ENCODE measurements at places on chromosomes 7 and 10. TPM values are rescaled to one million over a fixed set of nuclear protein-coding genes. Genes with fewer than 3 reads are reported as not detected.

Gene CRTAC1
- total RNA-seq: 2.2 TPM

Gene IGF2BP3
- 51.3 TPM for total RNA-seq

Gene LRGUK
- 0.48 TPM for total RNA-seq

Gene FAM20C
- total RNA-seq: 23.4 TPM

Gene HOXA9
- total RNA-seq: 18.8 TPM

Gene GIMAP4
- total RNA-seq: 9.6 TPM

Gene C10orf67
- 7.7 TPM for total RNA-seq

Gene CH25H
- 6.5 TPM for total RNA-seq

Gene MSS51
- total RNA-seq: 1.4 TPM

Gene PNLIPRP2
- total RNA-seq: not detected

Gene STEAP1
- 3.9 TPM for total RNA-seq

Gene RARRES2
- 62.1 TPM for total RNA-seq

Gene TMEM139
- 0.72 TPM for total RNA-seq

Gene PRF1
- 7.5 TPM for total RNA-seq

Gene ZNF786
- total RNA-seq: 5.5 TPM

Gene NEUROD6
- 0.96 TPM for total RNA-seq

Gene CABCOCO1
- total RNA-seq: 9.1 TPM

Gene TM9SF3
- total RNA-seq: 159 TPM

Gene ABCB4
- total RNA-seq: 30.6 TPM

Gene HILPDA
- 72.0 TPM for total RNA-seq

Gene IFT22
- total RNA-seq: 11.3 TPM

Gene STEAP4
- total RNA-seq: 9.4 TPM

Gene ZDHHC4
- total RNA-seq: 70.5 TPM

Gene OR2A12
- total RNA-seq: 6.5 TPM

Gene FOXP2
- total RNA-seq: 13.0 TPM

Gene SUN3
- not detected for total RNA-seq

Gene PAX4
- 2.9 TPM for total RNA-seq

Gene ZNF804B
- total RNA-seq: 7.7 TPM

Gene GJD4
- 0.48 TPM for total RNA-seq

Gene SPDYE8
- 0.48 TPM for total RNA-seq

Gene CYP2C9
- 18.3 TPM for total RNA-seq

Gene SFTPA1
- total RNA-seq: 0.48 TPM

Gene PRKCQ
- 2.4 TPM for total RNA-seq

Gene KNDC1
- total RNA-seq: 4.8 TPM

Gene PSD
- 11.6 TPM for total RNA-seq

Gene FHIP2A
- 25.3 TPM for total RNA-seq

Gene TACC2
- total RNA-seq: 10.6 TPM

Gene ST8SIA6
- total RNA-seq: 4.3 TPM

Gene TBXAS1
- 19.3 TPM for total RNA-seq

Gene SRRM3
- 3.1 TPM for total RNA-seq

Gene ENTPD1
- total RNA-seq: 141 TPM

Gene THSD7A
- total RNA-seq: 7.0 TPM

Gene ADAM12
- total RNA-seq: 196 TPM

Gene UCMA
- 3.9 TPM for total RNA-seq

Gene CTAGE4
- total RNA-seq: 17.8 TPM

Gene OR6B1
- 4.3 TPM for total RNA-seq

Gene CALCR
- 0.48 TPM for total RNA-seq

Gene GRM3
- 1.7 TPM for total RNA-seq

Gene SH2D4B
- 1.9 TPM for total RNA-seq

Gene AS3MT
- 4.8 TPM for total RNA-seq

Gene AKR1D1
- 65.2 TPM for total RNA-seq

Gene FAM25A
- total RNA-seq: not detected

Gene TYSND1
- 7.5 TPM for total RNA-seq

Gene NEUROG3
- 0.48 TPM for total RNA-seq

Gene SLC29A3
- total RNA-seq: 1.2 TPM

Gene ARL3
- total RNA-seq: 7.2 TPM

Gene ZC3HAV1
- total RNA-seq: 24.1 TPM

Gene SEC61A2
- 2.6 TPM for total RNA-seq

Gene IGFBP3
- total RNA-seq: 734 TPM

Gene PAPOLB
- total RNA-seq: 1.9 TPM

Data from umbilical cord (tissue), 2 donors.